Activated CD4-positive, alpha-beta memory T cell treated with anti-CD3 and anti-CD28 coated beads for 36 hours (primary cell): ENCODE measurements at places on chromosomes 7 and 10. TPM values are rescaled to one million over a fixed set of nuclear protein-coding genes. Genes with fewer than 3 reads are reported as not detected.

SLC18A3 gene
- not detected for total RNA-seq

RBAK gene
- 9.0 TPM for total RNA-seq

NPC1L1 gene
- 0.07 TPM for total RNA-seq

LAMB1 gene
- not detected for total RNA-seq

ACTL6B gene
- total RNA-seq, result not detected

TRIM74 gene
- total RNA-seq, result 0.63 TPM

FAM131B gene
- total RNA-seq, result 2.3 TPM

MYPN gene
- total RNA-seq, result not detected

CTAGE15 gene
- total RNA-seq, result not detected

ARHGEF5 gene
- 17.0 TPM for total RNA-seq

OR13A1 gene
- not detected for total RNA-seq

TRPV5 gene
- not detected for total RNA-seq

KEL gene
- total RNA-seq, result 0.34 TPM

ZNF485 gene
- total RNA-seq, result 4.7 TPM

ZNF467 gene
- 0.41 TPM for total RNA-seq

NODAL gene
- not detected for total RNA-seq

FLNC gene
- total RNA-seq, result not detected

SRGN gene
- total RNA-seq, result 949 TPM

ZPBP gene
- total RNA-seq, result not detected

ANXA8L1 gene
- not detected for total RNA-seq

RBP3 gene
- total RNA-seq, result not detected

NPY4R gene
- total RNA-seq, result not detected

C10orf62 gene
- not detected for total RNA-seq

PTPRZ1 gene
- not detected for total RNA-seq

DRGX gene
- total RNA-seq, result not detected

STAG3 gene
- total RNA-seq, result 20.9 TPM

LIPK gene
- total RNA-seq, result not detected

CRHR2 gene
- total RNA-seq, result 0.07 TPM

ANKRD30A gene
- not detected for total RNA-seq

CD36 gene
- total RNA-seq, result not detected

CFTR gene
- total RNA-seq, result not detected

MGAM2 gene
- not detected for total RNA-seq

FAM25A gene
- total RNA-seq, result not detected

PPRC1 gene
- total RNA-seq, result 59.1 TPM

TMEM26 gene
- total RNA-seq, result not detected

GAD2 gene
- not detected for total RNA-seq

AS3MT gene
- total RNA-seq, result 0.85 TPM

PDE1C gene
- total RNA-seq, result not detected

FZD8 gene
- 0.45 TPM for total RNA-seq

GPR146 gene
- total RNA-seq, result 2.1 TPM

TBRG4 gene
- total RNA-seq, result 137 TPM

ANKRD61 gene
- 0.17 TPM for total RNA-seq

SFMBT2 gene
- total RNA-seq, result 12.8 TPM

CFAP43 gene
- total RNA-seq, result 0.19 TPM

AFAP1L2 gene
- 1.2 TPM for total RNA-seq

SNX8 gene
- total RNA-seq, result 35.4 TPM

PDE6C gene
- total RNA-seq, result not detected

CALML5 gene
- total RNA-seq, result not detected

SBDS gene
- 58.3 TPM for total RNA-seq

AP1S1 gene
- total RNA-seq, result 44.7 TPM

POM121L12 gene
- not detected for total RNA-seq

OLAH gene
- total RNA-seq, result 0.31 TPM

CYP2E1 gene
- 0.46 TPM for total RNA-seq

TUBAL3 gene
- not detected for total RNA-seq

ADCY1 gene
- total RNA-seq, result 0.58 TPM

POLL gene
- 30.8 TPM for total RNA-seq

EFCAB10 gene
- not detected for total RNA-seq

CALY gene
- not detected for total RNA-seq

BMPER gene
- not detected for total RNA-seq
